CD4-positive, alpha-beta memory T cell (primary cell): ENCODE measurements at places on chromosomes 7 and 10. TPM values are rescaled to one million over a fixed set of nuclear protein-coding genes. Genes with fewer than 3 reads are reported as not detected.

DNA sequence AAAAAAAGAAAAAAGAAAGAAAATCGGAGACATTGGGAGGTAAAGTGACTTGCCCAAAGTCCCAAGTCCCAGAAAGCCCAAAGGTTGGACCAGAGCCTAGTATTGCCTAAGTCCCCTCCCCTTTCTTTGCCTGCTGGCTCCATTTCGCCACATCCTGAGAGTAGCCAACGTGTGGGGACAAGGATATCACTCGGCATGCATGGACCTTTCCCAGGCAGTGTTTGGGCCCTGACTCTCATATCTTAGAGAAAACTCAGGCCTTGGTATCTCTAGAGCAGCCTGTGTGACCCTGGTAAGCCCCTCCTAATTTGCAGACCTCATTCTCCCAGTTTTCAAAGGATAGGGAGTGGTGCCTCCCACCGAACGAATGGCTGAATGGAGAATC lies 294.2 kb upstream of the ZMIZ1 start:
- no peak for DNase-seq

SPDYE16 gene
- 0.73 TPM for total RNA-seq

- no peak for DNase-seq
These were observed 601.4 kb upstream of the IGFBP3 start for GRCh38 chr7:46522354-46522906.

GRCh38 chr7:101453617-101454016 lies 90.9 kb downstream of the COL26A1 start:
- DNase-seq, result no peak

EPDR1 gene
- total RNA-seq, result 0.41 TPM

DNA sequence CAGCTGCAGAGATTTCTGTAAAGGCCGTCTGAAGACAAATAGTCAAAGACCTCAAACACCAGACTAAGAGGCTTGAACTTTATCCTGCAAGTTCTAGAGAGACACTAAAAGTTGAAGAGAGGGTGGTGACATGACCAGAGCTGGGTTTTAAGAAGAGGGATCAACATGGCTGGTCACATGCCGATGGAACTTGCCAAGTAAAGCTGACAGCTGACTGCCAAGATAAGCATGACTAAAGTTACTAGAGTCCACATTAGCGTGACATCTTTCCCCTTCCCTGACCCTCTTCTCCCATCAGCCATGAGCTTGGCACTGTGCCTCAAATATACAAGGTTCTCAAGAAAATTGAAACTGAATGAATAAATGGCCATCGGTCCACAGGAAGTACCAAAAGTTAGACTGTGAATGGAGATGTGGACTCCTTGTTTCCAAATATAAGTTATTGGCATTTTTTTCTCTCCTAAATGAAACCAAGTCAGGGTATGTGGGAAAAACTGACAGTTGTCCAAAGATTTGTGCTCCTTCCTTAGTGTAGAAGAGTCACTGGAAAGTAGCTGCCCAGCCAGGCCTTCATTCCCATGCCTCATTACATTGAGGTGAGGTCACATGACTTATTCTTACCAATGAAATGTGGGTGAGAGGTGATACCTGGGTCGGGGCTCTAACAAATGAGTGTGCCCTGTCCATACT lies 24.5 kb downstream of the XPNPEP1 start:
- no peak for DNase-seq

- DNase-seq, result no peak
These were observed 531 bp upstream of the INTS15 start for GRCh38 chr7:6589151-6589828.

TLX1 gene
- total RNA-seq, result not detected

DNA sequence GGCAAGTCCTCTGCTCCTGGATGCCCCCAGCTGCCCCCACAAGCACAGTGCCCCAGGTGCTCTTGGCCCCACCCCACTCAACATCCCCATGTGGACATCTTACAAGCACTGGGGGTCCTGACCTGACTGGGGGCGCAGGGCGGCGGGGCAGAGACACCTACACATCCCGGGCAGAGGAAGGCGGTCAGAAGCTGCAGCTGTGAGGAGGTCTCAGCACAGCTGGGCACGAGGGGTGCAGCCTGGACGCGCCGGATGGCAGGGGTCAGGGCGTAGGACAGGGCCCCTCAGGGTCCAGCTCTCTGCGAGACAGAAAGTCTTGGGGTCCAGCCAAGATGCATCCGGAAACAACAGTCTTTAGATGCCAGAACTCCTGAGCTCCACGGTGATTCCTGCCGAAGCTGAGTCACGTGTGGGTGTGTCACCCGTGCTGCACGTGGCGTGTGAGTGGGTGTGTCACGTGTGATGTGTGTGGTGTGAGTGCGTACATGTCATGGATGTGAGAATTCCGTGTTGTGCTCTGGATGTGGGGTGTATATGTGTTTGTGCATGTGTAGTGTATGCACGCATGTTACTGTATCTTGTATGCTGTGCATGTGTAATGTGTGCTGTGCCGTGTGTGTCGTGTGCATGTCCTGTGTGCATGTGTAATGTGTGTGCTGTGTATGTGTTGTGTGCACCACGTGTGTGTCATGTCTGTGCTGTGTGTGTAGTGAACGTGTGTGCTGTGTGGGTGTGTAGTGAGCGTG lies 5.1 kb downstream of the VENTX start:
- DNase-seq, result no peak

DNA sequence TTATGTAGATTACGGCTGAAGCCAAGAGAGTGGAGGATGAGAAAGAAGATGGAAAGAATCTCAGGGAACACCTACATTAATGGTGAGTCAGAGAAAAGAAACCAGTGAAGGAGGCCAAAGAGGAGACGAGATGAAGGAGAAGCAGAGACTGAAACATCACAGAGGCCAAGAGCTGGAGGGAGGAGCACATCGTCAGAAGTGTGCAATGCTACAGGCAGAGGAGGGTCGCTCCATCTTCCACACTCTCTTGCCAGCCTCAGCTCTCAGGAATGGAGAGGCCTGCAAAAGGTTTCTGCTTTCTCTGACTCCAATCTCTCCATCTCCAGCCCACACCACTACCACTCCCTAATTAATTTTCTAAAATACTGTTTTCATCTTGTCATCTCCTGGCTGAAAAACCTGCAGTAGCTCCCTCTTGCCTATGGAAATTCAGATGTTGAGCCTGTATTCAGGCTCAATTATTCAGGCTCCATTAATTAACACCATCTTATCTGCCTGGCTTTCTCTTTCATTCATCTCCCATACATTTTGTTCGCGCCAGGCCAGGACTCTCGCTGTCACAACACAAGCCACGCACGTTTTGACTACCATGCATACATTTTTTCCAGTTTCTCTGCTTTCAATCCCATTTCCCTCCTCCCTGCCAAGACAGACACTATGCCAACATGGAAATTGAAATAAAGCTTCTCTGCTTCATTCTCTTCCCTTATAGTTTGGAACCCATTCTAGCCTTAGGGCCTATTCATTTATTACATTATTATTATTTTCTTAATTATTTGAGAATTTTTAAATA lies 165.8 kb downstream of the INHBA start:
- DNase-seq, result no peak

GRCh38 chr10:36489611-36490228 lies 635.7 kb upstream of the ANKRD30A start:
- no peak for DNase-seq

COL1A2 gene
- not detected for total RNA-seq

SPDYE2B gene
- total RNA-seq, result not detected

DNA sequence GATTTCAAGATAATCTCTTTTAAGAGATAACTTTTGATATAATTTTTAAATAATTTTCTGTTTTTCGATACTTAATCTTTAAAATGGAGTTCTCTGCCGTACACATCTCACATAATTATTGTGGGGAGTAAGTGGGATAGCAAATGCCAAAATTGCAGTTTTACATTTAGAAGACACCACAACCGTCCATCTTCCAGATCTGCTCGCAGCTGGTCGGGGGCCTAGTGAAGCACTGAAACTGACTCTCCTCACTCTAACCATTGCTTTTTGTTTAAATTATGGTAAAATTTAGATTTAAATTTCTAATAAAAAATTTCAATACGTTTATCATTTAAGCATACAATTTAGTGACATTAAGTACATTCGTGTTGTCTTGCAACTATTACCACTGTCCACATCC lies 94.2 kb downstream of the PRR15 start:
- DNase-seq, result no peak

DNA sequence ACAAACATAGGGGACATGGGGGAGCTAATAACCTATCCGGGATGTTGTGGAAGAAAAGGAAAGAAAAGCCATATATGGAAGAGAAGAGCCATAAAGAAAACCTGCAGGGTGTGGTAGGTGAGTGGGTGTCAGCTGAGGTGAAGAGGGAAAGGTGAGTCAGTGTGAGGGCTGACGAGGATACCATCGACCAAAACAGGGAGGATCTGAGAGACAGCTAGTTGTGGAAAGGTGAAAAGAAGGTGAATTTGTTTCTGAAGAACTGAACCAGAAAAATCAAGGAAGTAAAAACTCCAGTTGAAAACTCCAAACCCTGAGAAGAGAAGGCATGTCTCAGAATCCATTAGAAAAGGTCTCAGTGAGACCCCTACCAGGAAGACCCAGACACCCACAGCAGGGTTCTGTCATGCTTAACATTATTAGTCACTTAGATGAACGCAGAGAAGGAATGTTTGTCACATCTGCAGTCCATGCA lies 4.1 kb downstream of the BLNK start:
- no peak for DNase-seq

MMD2 gene
- not detected for total RNA-seq

DNA sequence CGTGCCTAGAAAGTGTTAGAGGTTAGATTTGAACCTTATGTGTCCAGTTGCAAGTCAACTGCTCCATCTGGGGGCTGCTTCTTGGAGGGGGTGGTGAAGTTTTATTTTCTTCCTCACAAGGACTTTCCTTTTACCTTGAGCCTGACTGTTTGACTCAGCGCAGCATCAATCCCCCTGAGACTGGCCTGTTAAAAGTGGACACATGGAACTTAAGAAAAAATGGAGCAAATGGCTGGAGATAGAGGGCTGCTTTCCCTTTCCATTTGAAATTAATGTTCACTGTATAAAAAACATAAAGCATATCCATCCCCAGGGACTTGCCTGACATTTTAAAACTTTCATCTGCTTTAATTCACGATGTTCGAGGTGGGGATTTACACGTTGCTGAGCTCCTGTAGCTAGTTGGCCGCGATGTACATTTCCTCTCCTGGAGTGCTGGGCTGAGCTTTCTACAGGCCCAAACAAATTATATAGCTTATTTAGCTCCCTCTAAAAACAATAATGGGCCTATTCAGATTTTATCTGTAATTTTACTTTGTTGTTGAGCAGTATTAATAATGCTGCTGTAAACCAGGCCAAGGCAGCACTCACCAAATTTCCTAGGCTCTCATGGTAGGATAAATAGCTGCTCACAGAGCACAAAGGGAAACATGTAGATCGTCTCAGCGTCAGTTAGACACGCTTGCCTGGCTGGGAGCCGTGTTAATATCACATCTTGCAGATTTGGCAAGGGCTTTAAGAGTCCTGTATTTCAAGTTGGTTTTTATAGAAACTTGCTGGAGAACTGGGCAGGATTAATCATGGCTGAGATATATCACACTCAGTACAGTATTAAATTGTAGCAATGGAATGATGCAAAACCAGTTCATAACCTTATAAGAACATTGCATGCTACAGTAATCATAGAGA lies 251.5 kb downstream of the LRMDA start:
- no peak for DNase-seq

GRCh38 chr7:157503229-157503628 lies 166.4 kb downstream of the DNAJB6 start:
- no peak for DNase-seq

DNA sequence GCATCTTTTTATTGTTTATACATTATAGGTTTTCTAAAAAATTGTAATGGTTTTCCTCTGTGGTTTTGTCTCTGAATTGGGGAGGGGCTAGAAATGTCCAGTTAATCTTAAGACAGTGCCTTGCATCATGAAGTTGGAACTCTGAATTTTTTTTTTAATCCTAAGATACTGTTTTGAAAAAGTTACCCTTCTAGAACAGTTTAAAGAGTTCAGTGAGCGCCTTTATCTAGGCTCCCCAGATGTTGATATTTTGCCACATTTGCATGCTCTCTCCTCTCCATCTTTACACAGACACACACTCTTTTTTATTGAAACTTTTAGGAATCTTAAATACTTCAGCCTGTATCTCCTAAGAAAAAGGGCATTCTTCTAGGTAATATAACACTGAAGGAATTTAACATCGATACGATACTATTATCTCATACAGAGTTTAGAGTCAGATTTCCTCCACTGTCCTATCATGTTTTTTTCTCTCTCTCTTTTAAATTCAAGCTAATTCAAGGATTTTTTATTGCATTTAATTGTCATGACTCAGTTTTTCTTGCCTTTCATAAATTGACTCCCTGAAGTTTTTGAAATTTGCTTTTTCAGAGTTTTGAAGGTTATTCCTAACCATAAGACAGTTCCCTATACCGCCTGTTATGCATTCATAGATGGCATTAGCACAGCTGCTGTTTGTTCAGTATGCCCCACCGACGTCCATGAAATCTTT lies 31.5 kb downstream of the PRKAR2B start:
- DNase-seq, result no peak

DNA sequence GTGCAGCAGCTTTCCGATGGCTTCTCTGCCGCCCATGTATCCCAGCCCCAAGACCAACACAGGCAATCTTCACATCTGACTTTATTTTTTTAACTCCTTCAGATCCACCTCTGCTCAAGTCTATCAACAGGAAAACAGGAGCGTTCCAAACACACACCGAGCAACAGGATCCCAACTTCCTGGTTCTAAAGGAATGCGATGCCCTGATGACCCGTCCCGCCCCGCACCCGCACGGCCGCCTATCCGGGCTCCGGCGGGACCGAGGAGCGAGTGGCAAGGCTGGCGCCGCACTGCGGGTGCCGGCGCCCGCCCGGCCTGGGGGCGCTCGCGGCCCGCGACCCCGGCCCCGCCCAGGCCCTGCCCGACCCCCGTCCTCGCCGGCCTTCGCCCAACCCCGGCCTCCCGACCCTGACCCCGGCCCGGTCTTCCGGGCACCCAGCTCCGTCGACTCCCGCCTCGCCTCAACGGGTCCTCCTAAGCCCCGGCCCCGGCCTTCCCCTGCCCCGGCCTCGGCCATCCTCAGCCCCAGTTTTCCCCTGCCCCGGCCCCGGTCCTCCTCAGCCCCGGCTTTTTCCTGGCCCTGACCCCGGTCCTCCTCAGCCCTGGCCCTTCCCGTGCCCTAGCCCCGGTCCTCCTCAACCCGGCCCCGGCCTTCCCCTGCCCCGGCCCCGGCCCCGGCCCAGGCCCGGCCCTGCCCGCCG lies 730 bp downstream of the LARP4B start:
- peak; percentile 24 for DNase-seq

- no peak for DNase-seq
These were observed 45.3 kb upstream of the OSBPL3 start for GRCh38 chr7:25025218-25025671.

DNA sequence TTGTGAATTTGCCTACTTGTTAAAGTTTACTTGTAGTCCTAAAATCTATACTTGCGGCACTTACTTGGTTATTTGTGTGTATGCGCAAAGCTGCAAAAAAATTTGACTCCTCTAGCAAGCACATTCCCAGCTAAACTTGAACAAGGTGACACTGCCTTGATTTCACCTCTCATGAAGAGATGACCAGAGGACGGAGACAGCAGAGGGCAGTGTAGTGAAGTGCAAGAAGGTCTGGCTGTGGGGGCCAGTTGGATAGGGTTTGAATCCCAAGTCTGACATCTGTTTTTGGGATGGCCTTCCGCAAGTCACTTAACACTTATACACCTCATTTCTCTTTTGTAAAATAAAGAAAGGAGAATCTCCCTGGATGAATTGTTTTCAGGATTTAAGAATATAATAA lies 15.7 kb downstream of the SLK start:
- DNase-seq, result no peak

CALHM1 gene
- total RNA-seq, result not detected
